ENCODE measurements at places on chromosomes 1 and 21.

- DNase-seq, result no peak
Measured at GRCh38 chr1:147252540-147252939, 10.1 kb downstream of the CHD1L start.

DNA sequence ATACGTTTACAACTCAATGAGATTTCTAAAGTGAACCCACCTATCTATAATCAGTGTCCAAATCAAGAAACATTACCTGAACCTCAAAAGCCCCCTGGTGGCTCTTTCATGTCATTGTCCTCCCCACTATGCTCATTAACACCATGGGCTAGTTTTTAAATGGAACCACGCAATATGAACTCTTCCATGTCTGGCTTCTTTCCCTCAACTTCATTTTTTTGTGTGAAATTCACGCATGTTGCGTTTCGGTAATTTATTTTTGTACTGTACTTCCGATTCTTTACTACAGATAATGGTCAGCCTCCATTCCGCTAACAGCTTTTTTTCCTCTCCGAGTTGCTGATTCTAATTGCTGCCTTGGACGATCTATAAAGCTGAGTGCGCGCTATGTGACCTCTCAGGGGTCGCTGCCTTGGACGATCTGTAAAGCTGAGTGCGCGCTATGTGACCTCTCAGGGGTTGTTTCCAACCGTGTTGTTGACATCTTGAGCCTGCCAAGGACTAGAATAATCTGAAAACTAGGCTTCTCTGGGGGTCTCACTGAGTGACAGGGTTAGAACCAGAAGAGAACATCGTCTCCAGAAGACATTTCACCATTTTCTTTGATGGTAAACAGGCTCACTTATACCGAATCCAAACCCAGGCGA is 1.1 kb upstream of the CACYBP start:
- no peak for DNase-seq

DNA sequence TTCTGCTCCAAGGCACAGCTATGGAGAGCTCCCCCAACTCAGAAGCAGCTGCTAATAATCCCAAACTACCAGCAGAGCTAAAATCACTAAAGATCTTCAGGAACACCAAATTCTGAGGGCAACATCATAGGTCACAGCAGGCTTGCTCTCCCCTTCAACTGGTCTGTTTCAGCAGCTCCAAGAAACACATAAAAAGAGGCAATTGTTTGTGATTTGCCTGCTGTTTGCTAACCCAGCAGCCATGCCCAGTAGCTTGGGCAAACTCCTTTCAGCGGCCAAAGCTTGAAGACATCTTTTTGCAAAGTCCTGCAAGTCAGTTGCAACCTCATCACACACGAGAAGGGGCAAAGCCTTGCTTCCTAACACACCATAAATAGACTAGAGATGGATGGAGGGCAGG is 8.9 kb downstream of the ERI3 start:
- no peak for DNase-seq

- DNase-seq, result no peak
Measured at GRCh38 chr1:17568014-17568900, 28.8 kb downstream of the ARHGEF10L start.

DNA sequence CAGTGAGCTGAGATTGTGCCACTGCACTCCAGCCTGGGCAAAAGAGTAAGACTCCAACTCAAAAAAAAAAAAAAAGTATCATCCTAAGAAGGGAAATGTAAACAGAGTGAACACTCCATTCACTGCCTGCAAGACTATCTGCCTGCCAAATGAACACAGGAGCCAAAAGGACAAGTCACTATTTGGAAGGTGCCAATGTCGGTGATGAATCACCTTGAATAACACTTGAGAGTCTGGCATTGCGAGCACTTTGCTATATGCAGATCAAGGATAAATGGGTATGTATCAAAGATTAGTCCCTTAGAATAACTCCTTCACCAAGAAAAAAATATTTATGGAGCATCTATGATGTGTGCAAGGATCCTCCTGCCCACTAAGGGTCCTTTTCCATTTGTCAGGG is 6.6 kb downstream of the UBR4 start:
- DNase-seq, result no peak

DNA sequence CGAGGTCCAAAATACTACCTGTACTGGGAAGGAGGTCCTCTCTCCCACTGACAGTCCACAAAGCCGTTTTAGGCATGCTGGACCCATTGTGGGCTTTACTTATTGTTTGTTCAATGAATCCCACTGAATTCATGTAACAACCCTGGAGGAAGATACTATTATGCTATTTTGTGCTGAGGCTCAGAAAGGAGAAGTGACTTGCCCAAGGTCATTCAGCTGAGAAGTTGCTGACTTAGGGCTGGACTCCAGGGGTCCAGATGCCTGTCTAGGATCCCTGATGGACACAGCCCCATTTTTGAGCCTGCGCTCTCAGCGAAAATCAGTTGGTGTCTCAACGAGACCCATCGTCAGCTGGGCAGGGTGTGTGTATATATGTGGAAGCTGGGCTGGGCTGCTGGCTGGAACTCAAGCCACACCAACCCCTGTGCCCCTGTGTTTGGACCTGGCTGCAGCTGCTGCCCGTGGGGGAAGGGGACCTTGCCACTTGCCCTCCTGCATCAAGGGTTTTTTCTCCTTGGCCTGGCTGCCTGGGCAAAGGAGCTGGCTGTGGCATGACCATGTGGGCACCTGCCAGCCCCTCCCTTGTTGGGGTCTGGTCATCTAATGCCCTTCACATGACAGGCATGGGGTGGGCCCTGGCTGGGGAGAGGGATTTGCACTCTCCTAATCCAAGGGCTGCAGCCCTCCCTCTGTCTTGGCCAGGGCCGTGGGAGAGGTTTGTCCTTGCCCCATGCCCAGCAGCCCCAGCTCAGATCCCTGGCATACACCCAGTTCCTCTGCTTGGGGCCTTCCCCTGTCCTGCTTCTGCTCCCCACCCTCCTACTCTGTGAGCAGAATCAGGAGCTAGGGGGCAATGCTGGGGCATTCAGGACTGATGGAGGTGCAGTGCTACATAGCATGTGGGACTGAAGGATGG is 15.0 kb downstream of the KCNQ4 start:
- DNase-seq, result no peak

DNA sequence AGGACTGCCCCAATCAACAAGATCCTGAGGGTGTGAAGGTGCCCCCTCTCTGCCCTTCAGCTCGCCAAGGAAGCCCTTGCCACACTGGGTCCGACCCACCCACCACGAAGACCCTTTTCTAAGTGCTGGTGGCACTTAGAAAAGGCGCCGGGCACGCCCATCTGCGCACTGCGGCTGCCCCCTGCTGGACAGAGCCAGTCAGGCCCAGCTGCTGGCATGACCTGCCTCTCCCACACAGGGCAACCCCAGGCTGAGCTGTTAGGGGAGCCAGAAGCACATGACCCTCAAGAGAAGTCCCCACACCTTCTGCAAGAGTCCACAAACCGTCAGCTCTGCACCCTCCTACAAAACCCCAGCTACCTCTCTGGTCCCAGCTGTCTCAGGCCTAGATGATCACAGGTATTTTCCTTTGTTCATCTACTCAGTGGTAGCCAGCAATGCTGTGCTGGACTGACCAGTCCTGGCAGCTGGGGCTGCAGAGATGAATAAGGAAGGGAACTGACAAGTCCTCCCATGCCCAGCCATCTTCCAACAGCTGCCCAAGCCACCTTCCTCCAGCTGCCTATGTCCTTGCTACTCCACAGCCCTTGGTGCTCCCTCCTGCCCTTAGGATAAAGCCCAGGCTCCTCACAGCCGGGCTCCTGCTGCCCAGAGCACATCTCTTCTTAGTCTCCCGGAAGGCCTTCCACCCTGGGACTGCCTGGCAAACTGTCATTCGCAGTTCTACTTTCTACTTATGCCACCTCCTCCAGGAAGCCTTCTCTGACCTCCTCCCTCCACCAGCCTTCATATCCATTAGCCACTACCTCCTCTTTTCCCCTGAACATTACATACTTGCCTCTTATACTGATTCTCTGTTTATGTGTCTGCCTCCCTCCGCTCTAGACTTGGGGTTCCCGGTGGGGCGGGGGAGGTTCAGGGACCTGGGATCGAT is 39.8 kb upstream of the ZC3H12A start:
- peak; percentile 10 for DNase-seq

DNA sequence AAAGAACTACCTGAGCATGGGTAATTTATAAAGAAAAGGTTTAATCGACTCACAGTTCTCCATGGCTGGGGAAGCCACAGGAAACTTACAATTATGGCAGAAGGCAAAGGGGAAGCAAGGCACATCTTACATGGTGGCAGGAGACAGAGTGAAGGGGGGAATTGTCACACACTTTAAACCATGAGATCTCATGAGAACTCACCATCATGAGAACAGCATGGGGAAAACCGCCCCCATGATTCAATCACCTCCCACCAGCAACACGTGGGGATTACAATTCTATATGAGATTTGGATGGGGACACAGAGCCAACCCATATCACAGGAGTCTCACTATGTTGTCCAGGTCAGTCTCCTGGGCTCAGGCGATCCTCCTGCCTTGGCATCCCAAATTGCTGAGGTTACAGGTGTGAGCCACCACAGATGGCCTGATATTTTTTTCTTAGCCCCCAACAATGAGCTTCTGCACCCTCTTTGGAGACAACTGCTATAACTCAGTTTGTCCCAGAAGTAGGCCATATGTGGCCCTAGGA is 22.5 kb upstream of the MORC3 start:
- DNase-seq, result no peak

DNA sequence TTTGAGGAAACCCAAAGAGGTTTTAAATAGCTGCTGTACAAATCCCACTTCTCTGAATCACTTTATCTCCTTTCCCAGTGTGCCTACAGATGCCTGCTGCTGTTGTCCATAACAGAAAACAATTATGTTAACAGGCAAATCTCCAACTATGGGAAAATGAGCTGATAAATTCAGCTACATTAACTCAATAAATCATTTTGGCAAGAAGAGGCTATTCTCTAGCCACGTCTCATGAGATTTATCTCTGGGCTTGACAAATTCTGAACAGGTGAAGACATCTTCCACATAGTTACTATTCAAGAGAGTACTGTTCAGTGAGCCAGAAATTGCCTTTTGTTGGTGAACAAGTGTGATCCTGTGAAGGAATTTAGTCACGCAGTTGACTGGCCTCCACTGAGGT is 327.1 kb upstream of the FMN2 start:
- no peak for DNase-seq

DNA sequence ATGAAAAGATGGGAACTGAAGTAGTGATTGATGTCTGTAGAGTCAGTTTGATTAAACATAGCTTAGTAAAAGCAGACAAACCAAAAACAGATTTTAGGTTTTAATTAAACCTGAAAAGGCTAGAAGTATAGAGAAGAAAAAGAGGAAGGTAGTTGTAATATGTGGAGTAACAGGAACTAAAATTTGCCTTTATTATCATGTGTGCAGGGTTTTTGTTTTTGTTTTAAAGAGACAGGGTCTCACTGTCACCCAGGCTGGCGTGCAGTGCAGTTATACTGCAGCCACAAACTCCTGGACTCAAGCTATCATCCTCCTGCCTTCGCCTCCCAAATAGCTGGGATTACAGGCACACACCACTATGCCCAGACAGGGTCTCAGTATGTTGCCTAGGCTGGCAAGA is 6.0 kb downstream of the TOR1AIP1 start:
- no peak for DNase-seq

DNA sequence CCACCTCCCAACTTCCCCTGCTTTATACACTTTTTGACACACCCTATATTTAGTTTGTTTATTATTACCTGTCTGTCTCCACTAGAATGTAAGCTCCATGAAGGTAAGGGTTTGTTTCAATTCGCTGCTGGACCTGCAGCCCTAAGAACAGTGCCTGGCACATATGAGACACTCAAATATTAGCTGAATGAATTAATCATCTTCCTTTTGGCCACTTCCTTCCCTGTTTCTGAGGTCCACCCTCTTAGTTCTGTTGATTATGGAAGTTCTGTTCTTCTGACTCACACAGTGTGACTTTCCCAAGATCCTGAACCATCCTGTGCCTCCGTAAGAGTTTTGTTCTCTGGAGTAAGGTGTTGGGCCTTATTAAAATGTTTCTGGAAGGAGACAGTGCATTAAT is 40.4 kb upstream of the GJA5 start:
- no peak for DNase-seq

DNA sequence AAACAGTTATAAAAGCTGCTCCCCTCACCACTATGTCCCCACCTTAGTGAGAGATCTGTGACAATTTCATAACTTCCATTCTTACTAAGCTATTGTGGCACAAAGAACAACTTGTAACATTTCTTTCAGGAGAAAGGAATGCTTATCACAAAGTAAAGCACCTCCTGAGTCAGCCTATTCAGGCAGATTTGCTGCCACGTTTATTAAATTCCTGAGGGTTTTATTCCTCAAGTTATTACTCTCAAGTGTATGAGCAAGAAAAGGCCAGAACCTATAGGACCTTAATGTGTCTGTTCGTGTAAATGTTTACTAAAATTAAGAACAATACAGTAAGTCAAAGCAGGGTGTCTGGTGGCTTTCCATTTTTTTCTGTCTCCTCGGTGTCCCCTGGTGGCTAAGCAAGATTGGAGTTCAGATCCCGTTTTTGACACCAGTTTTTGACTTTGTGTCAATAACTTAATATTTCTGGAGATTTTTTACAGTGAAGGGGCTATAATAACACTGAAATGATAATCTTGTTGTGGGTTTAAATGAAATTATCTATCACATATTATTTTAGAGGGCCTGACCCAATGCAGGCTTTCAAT is 1539.6 kb downstream of the BRINP3 start:
- no peak for DNase-seq

DNA sequence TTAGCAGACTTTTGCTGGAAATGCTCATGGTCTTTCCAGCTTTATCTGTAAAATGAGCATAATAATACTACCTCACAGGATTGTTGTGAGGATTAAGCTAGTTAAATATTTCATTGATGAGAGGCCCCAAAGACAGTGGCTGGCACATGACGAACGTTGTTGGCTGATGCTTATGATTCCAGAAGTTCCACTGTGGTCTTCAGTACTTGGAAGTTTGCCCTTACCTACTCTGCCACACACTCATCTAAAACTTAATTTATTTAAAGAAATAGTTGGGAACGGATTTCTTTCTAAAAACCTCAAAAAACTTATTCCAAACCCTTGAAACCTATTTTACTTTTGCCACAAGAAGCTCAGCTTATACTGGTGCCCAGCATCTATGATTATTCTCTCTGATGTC is 170.7 kb downstream of the DHRS3 start:
- DNase-seq, result no peak

DNA sequence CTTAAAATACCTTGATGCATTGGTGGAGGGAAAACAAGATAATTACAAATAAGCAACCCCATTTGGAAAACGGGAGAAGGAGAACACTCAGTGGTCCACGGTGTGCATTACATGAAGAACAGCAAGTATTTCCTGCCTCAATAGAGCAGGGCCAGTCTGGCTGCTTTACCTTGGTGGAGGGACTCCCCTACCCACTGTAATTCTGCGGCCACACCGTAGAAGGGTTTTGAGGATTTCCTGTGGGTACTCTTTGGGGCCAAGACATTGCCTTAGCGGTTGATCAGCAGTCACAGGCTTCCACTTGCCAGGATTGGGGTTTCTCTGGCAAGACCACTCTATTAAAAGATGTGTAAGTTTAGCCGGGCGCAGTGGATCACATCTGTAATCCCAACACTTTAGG is 16.3 kb upstream of the TMEM54 start:
- DNase-seq, result no peak

DNA sequence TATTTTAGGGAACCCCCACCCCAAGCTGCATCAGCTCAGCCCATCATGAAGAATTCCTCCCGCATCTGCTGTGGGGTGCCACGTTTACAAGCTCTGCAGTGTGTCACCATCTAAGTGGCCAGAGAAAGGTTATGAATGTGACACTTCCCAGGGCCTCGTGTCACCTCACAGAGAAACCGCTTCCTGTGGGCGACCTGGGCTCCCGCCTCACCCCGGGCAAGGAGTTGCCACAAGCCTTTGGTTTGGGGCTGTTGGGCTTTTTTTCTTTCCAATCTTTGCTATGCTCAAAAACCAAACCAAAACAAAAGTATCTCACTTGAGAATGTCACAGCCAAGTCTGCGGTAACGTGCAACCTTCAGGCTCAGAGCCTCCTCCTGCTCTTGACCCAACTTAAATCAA is 82.1 kb upstream of the ARHGEF16 start:
- DNase-seq, result no peak
